ENCODE measurements at places on chromosomes 3 and 15. TPM values are rescaled to one million over a fixed set of nuclear protein-coding genes. Genes with fewer than 3 reads are reported as not detected.

Gene CADPS
- total RNA-seq: not detected

Gene CTNNB1
- total RNA-seq: 490 TPM

Gene PTH1R
- total RNA-seq: 5.7 TPM

Gene APBA2
- total RNA-seq: not detected

Gene SLC35G2
- total RNA-seq: 14.3 TPM
